ENCODE measurements at places on chromosomes 16 and 17.

- DNase-seq, result no peak
Observed at GRCh38 chr17:61837175-61838051, 25.9 kb downstream of the BRIP1 start.

DNA sequence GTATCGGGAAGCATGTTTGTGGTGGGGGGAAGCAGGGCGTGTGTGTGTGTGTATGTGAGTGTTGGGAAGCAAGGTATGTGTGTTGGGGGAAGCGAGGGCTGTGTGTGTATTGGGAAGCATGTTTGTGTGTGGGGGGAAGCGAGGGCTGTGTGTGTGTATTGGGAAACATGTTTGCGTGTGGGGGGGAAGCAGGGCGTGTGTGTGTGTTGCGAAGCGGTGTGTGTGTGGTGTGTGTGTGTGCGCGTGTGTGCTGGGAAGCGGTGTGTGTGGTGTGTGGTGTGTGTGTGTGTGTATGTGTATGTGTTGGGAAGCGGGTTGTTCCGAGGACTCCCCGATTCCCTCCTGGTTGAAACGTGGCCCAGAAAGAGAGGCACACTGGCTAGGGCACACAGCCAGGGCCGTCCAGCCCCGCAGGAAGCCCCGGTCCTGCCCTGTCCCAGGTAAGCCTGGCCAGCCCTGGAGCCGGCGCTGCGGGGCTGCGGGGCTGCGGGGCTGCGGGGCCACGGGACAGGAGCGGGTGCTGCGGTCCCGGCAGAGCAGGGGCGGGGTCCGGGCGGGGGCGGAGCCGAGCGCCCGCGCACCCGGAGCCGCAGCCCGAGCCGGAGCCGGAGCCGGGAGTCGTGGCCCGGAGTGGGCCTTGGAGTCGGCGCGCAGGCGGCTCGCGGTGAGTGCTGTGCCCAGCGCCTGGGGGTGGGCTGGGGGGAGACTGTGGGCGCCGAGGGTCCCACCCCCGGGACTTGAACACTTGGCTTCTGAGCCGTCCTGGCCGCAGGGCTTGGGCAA is at the start of gene NOD2:
Gene NOD2 (plus strand): TSS at position 608 of the 783 bp plus-strand sequence. CDS start 5,890 bp downstream, outside the sequence.
- DNase-seq, result peak; percentile 31

DNA sequence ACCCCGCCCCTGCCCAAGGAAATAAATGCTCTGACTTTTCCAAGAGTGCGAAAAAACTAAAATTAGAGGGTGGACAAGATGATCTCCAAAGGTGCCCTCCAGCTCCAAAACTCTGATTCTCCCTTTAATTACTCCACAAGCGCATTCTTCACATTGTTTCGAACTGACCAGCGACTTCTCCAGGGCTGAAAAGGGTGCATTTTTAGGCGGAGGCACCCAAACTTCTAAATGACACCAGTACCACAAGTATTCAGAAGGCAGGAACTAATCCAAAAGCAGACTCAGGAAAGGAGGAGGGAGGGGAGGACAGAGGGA is 750 bp downstream of the ZFHX3 start:
- no peak for DNase-seq

- DNase-seq, result no peak
Observed at GRCh38 chr16:10218490-10219206, 36.4 kb upstream of the GRIN2A start.

GRCh38 chr17:65324611-65325342 is 187.6 kb downstream of the RGS9 start:
- no peak for DNase-seq

DNA sequence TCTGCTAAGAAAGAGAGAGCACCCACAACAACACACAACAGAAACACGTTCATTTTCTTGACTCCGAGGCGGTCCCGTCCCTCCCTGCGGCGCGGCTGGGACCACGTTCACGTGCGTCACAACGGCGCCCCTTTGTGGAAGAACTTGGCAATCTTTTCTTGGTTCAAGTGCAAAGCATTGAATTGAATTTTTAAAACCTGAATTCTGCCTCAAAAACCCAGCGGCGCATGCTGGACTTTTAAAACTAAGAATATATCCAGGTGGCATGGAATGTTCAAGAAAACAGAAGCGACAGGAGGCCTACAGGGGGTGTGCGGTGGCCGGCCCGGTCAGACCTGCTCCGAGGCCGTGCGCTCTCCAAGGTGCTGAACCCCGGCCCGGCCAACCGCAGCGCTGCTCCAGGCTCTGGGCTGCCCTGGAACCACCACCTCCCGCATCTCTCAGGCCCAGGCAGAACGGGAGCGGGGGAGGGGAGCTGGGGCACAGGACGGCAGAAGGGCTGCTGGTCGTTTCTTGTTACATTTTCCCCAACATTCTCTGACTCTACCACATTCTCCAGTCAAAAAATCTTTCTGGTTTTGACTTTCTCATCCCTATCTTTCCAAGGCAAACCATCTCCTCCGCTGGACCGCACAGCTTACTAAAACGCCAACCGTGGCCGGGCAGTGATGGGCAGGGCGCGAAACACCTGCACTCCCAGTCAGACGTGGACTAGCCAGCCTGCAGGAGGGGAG is 3.4 kb upstream of the HEXD start:
- peak; percentile 72 for DNase-seq

DNA sequence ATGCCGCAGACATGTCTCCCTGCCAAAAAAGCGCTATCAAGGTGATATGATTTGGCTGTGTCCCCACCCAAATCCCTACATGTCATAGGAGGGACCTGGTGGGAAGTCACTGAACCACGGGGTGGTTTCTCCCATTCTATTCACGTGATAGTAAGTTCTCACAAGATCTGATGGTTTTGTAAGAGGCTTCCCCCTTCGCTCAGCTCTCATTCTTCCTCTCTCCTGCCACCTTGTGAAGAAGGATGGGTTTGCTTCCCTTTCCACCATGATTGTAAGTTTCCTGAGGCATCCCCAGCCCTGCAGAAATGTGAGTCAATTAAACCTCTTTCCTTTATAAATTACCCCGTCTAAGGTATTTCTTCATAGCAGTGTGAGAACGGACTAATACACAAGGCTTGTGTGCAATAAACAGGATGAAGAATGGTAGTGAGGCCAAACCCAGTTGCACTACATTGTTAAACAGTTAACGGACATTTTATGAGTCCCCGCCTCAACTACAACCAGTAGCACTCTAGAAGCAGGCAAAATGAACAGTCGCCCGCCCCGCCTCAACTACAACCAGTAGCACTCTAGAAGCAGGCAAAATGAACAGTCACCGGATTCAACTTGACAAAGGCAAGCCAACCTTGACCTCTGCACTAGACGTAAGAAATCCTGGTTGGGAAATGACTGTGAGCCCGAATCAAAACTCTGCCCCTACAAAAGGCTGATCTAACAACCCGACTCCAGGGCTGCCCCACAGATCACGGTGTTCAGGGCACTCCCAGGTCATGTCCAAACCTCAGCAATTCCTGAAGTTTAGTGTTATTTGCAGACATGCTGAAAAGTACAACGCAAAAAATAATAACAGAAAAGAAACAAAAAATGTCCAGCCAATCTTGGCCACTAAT is 26.3 kb downstream of the VPS53 start:
- peak; percentile 4 for DNase-seq

DNA sequence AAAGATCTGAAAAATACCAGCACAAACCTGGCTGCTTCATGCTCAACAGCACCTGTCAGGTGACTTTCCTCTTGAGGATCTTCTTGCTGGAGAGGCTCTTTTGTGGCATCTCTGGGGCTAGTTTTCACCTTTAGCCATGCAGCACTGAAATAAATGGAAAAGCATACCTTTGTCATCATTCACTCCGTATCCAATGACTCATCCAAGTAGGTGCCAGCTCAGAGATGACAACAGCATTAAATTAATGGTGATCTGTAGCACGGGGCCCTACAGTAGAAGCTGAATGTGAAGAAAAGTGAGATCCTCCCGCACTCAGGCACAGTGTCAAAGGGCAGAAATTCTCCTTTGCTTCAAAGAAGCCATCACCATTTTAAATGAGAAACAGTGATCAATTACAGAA is 32.2 kb downstream of the KIAA0753 start:
- DNase-seq, result no peak

DNA sequence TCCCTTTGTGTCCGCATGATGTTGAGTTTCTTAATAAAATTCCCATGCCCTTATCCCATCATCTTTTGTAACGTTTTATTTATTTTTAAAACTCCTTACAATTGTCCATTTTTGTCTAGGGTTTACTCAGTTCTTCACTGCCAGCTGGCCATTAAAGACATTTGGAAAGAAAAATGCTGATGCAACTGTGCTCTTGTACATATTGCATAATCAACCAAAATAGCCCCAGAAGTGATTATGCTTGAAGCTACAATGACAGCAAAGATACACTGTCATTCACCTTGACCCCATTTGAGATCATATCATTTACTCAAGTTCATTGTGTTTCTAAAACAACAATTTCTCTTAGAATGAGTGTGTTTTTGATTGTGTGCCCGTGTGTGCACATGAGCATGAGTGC is 1074.6 kb upstream of the RBFOX1 start:
- DNase-seq, result no peak

- DNase-seq, result no peak
Observed at GRCh38 chr17:49438436-49439278, 24.0 kb upstream of the PHB1 start.

GRCh38 chr17:39903158-39903884 is 15.1 kb downstream of the GSDMB start:
- no peak for DNase-seq

DNA sequence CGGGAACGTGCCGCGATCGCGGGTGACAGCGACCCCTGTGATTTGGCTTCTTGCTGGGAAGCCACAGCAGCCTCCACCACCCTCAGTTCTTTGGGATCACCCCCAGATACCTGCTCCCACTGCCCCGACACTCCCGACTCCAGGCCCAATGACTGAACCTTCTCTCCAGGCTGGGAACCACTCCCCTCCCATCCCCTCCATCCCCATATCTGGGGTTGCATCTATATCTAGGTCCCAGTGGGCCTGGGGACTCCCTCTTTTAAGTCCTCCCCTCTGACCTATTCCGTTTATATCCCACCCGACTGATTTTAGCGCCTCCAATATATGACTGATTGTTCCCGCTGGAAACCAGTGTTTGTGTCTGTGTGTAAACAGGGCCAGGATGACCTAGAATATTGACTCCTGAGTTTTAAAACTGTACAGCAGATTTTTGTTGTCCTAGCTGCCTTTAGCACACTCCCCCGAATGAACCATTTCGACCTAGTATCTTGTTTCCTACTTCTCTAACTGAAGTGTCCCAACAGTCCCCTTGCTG is 667 bp downstream of the PSMD3 start:
- no peak for DNase-seq

DNA sequence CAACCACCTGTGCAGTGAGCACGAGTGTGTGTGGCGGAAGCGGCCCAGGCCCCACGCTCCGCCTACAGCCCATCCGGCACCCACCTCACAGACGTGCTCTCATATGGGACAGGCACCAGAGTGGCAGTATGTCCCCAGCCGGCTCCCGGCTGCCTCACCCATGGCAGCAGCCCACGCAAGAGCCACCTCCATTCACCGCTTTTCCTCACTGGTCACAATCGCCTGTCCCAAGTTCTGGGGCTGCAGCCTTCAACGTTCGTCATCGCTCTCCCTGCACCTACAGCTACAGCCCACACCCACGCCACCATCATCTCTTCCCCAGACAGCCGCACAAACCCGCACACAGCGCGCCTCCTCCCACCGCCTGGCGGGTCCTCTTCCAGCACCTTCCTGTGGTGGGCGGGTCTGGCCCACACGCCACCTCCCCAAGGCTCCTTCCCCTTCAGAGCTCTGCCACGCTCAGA is 17.5 kb upstream of the TRAP1 start:
- no peak for DNase-seq

GRCh38 chr17:72358465-72358864 is 237.6 kb downstream of the SOX9 start:
- DNase-seq, result no peak

GRCh38 chr16:67415872-67416793 is at the start of gene ZDHHC1:
ZDHHC1 (minus strand) TSS chr16:67416477; CDS start chr16:67407775, 8,702 bp downstream.
- DNase-seq, result peak; percentile 26

GRCh38 chr16:50299508-50300105 is 33.3 kb downstream of the ADCY7 start:
- DNase-seq, result no peak

DNA sequence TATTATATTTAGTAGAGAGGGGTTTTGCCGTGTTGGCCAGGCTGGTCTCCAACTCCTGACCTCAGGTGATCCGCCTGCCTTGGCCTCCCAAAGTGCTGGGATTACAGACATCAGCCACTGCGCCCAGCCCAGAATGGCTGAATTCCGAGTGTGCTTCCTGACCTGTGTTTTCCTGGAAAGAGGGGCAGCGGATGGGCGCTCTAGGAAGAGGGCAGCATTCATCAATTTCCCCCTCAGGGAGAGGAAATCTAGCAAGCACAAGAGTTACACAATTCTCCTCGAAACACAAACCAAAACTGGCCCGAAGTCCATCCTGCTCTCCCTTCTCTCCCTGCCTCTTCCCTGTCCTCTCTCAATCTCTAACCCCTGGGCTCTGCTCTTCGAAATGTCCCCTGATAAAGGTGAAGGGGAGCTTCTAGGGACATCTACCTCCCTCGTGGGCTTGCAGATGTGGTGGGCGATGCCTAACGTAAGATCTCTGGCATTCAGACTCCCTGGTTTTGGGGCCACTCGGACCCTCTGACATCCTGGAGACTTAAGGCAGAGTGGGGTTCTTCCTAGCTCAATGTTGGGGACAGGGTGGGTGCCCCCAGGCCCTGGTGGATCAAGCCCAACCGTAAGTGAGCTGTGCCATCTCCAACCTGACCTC is 1.0 kb downstream of the IL27 start:
- no peak for DNase-seq

GRCh38 chr16:19697756-19698318 is 20.2 kb downstream of the KNOP1 start:
- DNase-seq, result no peak

GRCh38 chr16:47037746-47038458 is 64.4 kb upstream of the DNAJA2 start:
- DNase-seq, result peak; percentile 78

DNA sequence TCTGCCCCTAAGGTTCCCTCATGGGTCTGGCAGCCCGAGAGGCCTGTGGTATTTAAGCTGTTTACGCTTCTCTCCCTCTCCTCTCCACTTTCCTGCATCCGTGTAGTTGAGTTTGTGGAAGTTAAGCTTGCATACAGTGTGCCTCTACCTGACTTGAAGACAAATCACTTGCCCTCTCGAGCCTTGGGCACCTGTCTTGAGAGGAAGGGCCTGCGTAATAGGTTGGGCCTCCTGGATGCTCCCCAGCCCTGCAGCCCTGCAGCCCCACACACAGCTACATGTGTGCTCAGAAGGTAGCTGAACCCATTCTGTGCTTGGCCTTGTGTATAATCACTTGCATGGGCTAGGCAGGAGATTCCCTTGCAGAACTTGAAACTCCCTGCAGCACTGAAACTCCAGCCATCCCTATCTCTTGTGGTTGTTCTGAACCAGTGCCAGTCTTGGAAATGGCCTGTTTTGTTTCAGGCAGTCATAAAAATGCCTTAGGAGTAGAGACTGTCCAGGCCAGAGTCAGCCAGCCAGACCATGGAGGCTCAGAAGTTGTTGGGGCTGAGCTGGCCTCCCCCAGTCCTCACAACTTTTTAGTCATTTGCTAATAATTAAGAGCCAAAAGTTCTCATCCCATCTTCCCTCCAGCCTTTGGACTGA is 134.6 kb downstream of the CLEC16A start:
- no peak for DNase-seq

GRCh38 chr17:13940858-13941665 is 128.2 kb upstream of the COX10 start:
- DNase-seq, result no peak
